ENCODE measurements at places on chromosomes 12 and 14. TPM values are rescaled to one million over a fixed set of nuclear protein-coding genes. Genes with fewer than 3 reads are reported as not detected.
A peak's percentile ranks its signal among the peaks of the same experiment; 100 is the strongest.

DNA sequence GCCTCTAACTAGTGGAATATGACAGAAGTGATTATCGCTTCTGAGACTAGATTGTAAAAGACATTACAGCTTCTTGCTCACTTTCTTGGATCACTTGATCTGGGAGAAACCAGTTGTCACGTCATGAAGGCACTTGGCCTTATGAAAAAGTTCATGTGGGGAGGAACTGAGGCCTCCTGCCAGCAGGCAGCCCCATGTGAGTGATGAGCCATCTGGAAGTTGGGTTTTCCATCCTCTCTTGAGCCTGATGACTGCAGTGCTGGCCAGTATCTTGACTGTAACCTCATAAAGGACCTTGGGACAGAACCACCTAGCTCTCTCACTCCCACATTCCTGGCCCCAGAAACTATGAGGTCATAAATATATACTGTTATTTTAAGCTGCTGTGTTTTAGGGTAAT is 28.0 kb downstream of the TTLL5 start:
- no peak for DNase-seq

TAS2R50 gene
- total RNA-seq: 4.0 TPM

DNA sequence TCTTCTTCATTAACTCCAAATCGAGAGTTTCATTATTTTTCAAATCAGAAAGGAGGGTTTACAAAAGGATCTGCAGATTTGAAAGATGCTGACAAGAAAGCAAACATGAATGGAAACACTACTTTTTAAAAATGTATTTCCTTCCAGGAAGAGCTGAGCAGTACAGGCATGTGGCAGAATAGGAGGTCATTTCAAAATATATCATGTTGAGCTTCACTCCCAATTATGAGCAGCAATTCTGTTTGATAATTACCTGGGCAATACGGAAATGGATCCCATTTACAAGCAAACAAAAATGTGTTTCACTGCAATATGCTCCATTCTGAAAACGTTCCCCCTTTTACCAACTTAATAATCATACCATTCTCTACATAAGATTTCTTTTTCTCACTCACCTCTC is 147.7 kb upstream of the BCL2L14 start:
- DNase-seq: no peak

DNA sequence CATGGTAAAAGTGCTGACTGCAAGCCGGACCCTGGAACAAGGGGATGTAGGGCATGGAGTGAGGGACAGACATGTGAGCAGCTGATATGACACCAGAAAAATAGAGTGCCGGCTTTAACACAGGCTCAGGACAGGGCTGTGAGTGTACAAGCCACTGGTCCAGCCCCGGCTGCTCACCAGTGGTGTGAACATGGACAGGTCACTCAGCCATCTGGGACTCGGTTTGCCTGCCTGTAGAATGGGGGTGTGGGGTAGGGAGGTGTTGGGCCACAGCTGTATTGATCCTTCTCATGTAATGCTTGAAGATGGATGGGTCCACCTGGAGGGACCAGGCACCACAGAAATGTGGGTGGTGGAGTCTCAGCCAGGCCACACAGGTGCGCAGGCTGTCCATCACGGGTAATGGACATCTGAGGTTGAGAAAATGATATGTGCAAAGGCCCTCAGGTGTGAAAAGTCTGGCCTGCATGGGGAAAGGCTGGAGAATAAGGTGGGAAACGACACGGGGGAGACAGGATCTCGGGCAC is 10.6 kb upstream of the KRT74 start:
- no peak for DNase-seq

DNA sequence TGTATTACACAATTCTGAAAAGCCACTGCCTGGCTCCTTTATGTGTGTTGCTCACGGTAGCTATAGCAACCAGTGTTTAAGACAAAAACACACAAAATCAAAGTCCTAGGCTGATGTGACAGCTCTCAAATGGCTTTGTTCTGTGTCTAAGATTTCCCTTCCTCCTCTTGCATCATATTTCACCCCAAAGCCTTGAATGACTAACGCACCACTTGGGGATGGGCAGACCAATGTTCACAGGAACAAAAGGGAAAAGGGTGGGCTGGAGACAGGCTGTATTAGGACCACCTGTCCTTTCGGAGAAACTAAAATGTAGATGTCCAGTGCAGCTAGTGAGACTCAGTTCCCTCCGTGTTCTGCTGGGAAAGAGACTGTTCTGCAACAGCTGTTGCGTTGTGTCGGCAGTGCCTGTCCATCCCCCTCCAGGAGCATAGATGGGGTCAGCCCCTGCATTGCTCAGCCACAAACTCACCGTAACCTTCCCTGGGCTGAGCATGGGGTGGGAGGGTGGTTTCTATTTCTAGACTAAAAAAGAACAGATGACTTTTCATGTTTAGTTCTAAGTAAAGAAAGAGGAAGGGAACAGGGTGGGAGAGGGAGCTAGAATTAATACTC is 26.8 kb upstream of the DAAM1 start:
- no peak for DNase-seq

AACS gene
- total RNA-seq: 33.7 TPM

TCL1A gene
- total RNA-seq: not detected

- DNase-seq: no peak
Observed at GRCh38 chr12:39116861-39117260, 211.5 kb upstream of the CPNE8 start.

DNA sequence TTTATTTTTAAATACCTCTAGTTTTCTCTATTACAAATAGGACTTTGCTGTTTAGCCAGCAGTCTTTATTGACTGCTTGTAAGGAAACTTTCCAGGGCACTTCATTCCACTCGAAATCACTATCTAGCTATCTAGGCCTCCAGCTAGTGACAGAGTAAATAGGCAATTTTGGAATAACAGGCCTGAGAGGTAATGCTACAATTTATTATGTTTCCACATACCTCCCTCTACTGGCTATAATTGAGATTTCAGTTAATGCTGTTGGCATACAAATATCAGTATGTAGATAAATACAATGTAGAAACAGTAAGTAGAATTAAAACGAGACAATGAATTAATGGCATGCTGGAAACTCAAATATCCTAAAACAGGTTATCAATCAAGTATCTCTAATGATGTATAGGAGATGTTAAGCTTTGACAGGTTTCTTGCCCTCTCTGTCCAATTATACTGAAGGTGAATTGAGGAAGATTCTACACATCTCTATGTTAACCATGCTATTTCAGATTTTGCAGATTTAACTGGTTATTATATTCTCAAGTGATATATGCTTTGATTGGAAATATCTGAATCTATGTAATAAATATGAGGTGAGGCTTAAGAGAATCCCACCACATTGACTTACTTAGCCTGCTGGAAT is 7.2 kb downstream of the DTD2 start:
- DNase-seq: no peak

DNA sequence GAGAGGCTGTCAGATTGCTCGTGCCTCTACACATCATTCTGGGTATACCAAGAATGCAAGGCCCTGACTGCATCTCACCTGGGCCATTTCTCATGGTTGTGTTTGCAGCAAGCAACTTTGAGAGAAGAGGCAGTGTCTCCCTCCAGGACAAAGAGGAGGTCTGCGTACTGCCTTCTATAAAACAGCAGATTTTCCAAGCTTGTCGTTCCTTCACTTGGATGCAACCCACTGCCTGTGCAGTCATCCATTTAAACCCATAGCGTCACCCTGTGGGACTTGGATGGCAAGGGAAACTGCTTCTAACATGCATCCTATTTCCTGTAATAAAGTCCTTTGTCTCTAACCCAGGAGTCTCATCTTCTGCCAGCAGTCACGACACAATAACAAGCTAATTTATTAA is 1.3 kb downstream of the POMT2 start:
- DNase-seq: no peak

GRCh38 chr12:89468648-89469326 is 55.8 kb downstream of the GALNT4 start:
- DNase-seq: no peak

DNA sequence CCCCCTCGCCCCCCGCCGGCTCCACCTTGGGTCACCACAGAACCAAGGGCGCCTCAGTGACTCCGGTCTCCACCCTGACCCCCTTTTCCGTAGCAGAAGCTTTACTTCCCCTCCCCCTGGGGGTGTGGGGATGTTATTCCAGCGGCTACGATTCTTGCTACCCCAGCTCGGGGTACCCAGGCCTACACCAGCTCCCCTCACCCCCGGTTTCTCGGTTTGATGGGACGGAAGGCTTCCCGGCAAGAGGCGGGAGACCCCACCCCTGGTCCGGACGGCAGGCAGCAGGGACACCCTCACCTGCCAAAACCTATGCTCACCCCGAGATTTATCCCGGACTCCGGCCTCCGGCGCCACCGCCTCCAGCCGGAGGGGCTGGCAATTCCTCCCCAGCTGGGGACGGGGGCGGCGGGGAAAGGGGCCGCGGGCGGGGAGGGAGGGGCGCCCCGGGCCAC is 619 bp downstream of the RAB15 start:
- peak; percentile 48 for DNase-seq

TAS2R19 gene
- total RNA-seq: 10.1 TPM

- no peak for DNase-seq
Observed at GRCh38 chr14:94643316-94644101, 31.3 kb downstream of the SERPINA3 start.

CIT gene
- 1.3 TPM for total RNA-seq

GRCh38 chr12:111546758-111547383 is 52.2 kb downstream of the ATXN2 start:
- no peak for DNase-seq

DNA sequence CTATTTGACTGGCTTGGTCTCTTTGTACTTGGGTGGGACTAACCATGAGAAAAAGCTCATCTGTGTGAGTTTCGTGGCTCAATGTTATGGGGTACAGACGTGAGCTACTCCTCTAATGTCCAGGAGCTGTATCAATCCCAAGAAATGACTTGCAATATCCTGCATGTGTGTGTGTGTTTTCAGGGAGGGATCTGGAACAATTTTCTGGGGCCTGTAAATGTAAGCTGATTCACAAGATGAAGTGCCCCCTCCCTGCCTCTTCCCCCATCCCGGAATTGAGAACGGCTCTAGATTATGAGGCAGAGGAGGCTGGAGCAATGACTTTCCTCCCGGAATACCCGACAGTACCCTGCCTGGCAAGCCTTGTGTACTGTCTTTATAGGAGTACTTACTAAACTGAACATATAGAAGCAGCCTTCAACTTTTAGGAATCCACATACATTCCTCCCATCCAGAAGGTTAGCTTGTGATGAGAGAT is 53.9 kb downstream of the TMX1 start:
- no peak for DNase-seq

GRCh38 chr14:61467296-61467695 is 145.9 kb downstream of the PRKCH start:
- DNase-seq: no peak

- no peak for DNase-seq
Observed at GRCh38 chr14:26276757-26277156, 321.1 kb downstream of the NOVA1 start.

- no peak for DNase-seq
Observed at GRCh38 chr12:96091833-96092232, 56.4 kb upstream of the LTA4H start.

DNA sequence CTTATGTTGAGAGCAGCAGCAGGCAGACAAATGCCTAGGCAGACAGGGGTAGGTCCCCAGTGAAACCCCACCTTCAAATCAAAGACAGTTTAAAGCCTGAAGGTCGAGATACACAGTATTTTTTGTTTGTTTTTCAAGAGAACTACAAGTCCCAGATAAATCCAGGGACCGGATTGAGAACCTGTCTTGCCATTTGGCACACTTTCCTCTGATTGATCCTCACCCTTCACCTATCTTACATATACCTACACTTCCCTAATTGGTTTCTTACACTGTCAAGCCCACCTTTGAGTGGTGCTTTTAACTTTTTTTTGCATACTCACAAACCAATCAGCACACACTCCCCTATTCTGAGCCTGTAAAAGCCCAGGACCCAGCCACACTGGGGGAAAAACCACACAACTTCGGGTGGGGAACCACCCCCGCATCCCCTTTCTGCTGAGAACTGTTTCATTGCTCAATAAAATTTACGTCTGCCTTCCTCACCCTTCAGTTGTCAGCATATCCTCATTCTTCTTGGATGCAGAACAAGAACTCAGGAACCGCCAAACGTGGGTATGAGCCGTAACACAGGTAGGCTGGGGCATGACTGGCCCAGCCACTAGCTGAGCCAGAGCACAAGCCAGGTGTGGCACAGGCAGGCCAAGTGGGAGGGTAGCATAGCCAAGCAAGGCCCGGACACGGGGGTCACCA is 11.1 kb downstream of the DICER1 start:
- DNase-seq: peak; percentile 66

SRRM4 gene
- total RNA-seq: not detected

- no peak for DNase-seq
Observed at GRCh38 chr12:10562306-10562933, 51.0 kb downstream of the MAGOHB start.

DNA sequence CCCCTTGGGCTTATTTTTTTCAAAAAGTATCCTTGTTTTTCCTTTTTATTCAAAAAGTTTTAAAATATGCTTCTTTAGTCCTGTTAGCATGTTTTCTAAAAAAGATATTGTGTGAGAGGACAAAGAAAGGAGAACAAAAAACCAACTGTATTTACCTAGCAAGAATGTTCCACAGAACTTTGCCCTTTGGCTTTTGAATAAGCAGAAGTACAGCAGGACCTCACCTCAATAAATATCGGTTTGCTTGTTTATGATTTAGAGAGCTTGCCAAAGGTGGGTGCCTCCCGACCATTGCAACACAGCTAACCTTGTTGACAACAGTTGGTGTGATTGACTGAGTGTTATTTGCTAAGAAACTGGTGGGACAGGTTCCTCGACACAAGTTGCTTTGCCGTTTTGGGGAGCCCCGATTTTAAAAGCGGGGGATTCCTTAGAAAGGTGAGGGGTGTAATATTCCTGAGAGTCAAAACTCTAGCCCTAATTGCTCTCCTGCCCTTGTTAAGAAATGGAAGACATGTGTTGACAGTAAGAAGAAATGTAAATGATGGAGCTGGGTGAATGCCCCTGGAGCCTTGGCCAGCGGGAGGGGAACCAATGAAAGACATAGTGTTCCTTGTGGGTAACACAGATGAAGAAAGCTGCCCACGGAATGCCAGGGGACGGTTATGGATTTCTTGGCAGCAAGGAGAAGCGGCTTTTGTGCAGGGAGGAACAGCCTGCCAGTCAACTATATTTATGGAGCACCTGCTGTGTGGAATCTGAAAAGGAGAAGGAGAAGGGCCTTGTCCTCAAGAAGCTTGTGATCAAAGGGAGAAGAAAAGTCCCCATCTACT is 13.7 kb downstream of the MYBPC1 start:
- peak; percentile 77 for DNase-seq

DNA sequence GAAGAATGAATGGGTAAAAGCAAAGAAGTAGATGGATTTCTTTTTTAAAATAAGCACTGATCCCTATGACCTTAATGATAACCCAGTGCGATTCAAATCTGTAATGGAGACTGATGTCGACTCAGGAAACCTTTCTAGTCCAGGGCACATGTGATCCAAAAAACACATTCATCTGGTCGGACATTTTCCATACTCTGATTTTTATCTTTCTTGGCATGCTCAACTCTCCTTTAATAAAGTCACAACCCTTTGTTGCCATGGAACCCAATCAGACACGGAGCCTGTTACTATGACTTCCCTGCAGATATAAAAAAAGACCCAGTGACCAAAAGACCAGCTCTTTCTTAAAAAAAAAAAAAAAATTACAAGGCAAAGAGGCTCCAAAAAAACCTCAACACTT is 27.9 kb downstream of the TMCC3 start:
- no peak for DNase-seq

Measured in breast epithelium (tissue), 4 donors.